CD4-positive, alpha-beta T cell treated with Interleukin-17A for 4 hours (primary cell): ENCODE measurements at places on chromosomes 1 and 21.

GRCh38 chr1:15968172-15968571, 7.7 kb downstream of the ZBTB17 start:
- no peak for DNase-seq

DNA sequence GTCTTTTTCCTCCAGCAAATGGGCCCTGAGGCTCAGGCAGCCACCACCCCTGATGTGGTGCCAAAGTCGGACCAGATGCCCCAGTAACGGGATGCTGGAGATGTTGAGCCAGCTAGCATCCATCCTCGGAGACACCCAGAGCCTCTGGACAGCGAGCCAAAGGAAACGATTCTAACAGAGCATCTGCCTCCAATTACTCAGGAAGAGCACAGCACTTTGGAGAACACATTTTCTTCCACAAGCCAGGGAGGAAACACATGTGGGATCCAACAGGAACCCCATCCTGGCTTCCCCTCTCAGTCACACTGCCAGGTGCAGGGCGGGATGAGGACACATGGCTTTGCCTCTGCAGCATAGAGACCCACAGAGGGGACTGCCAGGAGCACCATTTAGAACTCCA, 44.9 kb downstream of the C1orf198 start:
- DNase-seq = no peak

DNA sequence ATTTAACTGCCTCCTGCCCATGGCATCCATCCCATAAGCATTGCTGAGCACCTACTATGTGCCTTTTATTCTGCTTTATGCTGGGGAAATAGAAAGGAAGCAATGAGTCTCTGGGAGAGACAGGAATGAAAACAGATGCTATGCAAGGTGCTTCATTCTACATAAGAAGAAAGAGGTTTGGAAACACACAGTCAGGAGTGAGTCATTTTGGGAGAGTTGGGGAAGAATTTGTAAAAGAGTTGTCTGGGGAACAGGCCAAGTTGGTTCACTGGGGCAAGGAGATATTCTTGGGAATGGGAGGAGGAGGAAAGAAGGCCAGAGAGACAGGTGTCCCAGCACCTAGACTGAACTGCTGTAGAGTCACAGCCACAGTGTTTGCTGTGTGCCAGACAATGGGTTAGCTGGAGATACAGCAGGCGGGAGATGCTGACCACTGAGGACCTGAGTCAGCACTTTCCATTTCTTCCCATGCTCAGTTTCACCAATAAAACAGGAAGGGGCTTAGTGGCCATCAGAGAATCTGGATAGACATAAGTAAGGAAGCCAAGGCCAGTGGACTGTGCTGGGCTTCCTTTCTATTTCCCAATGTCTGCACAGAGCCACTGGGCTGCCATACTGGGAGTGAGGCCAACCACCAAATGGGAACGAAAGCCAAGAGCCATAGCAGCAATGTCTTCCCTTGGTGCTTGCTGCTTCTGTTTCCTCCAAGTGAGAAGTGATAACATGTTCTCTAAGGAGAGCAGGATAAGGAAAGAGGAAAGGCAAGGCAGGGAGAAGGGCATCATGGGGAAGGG, 187.7 kb upstream of the USP24 start:
- DNase-seq = no peak

- DNase-seq = no peak
These were observed 322.4 kb downstream of the SETD4 start for GRCh38 chr21:35737899-35738346.

DNA sequence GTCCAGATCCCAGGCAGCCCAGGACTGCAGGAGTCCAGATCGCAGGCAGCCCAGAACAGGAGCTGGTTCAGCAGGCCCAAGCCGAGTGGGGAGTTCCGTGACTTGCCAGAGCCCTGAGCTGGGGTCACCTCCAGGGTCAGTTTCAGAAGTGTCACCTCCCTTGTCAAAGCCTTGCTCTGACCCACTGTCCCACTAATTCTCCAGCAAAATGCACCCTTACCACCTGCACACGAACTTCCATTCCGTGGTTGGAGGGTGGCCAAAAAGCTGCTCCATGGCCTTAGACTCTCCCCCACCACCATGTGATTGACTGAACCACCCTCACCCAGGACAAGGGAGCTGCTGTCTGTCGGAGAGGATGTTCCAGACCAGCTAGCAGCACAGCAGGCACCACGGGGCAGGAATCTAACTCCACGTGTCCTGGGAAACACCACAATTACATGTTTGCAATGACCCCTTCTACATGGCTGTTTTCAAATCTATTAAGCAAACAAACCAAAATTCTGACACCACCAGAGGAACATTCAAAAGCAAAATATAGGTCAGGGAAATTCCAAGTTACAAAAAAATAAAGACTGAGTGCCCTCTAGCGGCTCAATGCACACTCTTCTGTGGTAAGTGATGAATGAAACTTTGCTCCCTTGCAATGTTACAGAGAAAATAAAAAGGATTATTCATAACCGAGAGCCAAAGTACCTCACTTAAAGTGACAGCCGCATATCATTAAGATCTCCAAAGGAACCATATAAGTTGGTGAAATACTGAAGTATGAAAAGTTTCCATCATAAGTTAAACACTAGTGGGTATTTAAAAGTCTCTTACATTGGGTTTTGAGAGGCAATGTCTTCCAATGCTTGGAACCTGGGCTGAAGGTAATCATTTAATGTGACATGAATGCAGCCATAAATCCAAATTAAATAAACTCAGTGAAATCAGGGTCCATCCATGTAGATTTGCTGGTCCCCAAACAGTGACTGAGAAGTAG, 76.3 kb downstream of the NPHP4 start:
- peak; percentile 34 for DNase-seq

GRCh38 chr1:220888417-220888986, 9.3 kb downstream of the HLX start:
- no peak for DNase-seq

- DNase-seq = no peak
These were observed 143.9 kb upstream of the DNAH14 start for GRCh38 chr1:224785622-224786021.

GRCh38 chr1:11787251-11787803, 18.4 kb downstream of the MTHFR start:
- DNase-seq = no peak

GRCh38 chr1:108785264-108785663, 38.8 kb downstream of the STXBP3 start:
- no peak for DNase-seq

- DNase-seq = no peak
These were observed 26.7 kb upstream of the SLAMF9 start for GRCh38 chr1:159980786-159981185.

- no peak for DNase-seq
These were observed 420.9 kb downstream of the DISC1 start for GRCh38 chr1:232047473-232047872.

- DNase-seq = peak; percentile 17
These were observed 995 bp downstream of the COLGALT2 start for GRCh38 chr1:184036517-184036949.

DNA sequence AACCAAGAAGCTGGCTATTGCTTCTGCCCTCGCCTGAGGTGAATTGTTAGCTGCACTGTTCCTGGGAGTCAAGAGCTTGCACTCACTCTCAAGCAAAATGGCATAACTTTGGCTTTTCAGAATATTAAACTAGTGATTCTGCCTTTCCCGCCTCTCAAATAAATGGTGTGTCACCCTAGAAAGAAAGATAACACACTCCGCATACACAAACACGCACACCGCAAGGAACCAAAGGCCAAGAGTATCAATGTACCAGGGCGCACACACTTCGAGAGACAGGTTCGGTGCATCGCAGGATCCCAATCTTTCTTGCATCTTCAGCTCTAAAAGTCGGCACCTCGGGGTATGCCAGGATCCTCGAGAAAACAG, 470 bp upstream of the RTCA start:
- DNase-seq = no peak

DNA sequence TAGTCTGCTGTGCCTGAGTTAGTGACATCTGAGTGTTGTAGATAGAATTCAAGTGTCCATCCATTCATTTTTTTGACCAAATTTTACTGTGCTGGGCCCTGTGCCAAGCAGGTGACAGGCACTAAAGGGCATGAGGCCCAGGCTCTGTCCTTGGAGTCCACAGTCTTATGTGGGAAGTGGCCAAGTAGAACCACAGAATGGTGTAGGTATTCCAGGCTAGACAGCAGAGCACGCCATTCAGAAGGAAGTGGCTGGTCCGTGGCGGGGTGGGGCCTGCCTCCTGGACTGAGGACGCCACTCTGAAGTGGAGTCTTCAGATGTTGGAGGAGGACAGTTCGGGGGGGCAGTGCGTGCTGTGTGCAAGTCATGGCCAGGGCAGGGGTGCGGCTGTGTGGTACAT, 68.9 kb upstream of the ACTL8 start:
- no peak for DNase-seq

DNA sequence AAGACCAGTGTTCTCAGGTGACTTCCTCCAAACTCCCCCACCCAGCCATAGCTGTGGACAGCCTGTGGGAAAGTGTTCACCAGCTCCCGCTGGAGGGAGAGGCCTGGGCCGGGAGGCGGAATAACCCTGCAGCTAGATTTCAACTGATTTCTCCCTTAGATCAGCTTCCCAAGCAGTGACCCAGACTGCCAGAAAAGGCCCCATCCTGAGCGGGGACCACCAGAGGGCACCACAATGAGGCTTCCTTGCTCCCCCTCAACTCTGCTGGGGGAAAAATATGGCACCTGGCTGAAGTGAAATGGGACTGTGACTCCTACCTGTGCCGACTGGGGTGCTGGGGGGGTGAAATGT, 50.8 kb downstream of the RHBG start:
- peak; percentile 49 for DNase-seq

DNA sequence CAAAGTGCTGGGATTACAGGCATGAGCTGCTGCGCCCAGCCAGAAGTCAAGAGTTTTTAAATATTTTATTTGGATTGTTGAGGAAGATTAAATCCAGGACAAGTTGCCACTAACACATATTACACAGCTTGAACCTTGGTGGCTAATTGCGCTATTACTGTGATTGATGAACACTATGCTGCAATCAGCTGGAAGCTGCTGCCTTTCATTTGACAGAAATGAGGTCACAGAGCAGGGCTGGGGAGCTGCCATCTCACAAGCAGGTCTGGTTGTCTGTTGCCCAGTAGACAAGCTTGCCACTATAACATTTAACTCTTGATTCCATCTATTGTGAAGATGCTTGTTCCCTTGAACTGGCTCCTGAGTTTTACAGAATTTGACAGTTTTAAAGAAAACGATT, 37.4 kb upstream of the NRDC start:
- no peak for DNase-seq

DNA sequence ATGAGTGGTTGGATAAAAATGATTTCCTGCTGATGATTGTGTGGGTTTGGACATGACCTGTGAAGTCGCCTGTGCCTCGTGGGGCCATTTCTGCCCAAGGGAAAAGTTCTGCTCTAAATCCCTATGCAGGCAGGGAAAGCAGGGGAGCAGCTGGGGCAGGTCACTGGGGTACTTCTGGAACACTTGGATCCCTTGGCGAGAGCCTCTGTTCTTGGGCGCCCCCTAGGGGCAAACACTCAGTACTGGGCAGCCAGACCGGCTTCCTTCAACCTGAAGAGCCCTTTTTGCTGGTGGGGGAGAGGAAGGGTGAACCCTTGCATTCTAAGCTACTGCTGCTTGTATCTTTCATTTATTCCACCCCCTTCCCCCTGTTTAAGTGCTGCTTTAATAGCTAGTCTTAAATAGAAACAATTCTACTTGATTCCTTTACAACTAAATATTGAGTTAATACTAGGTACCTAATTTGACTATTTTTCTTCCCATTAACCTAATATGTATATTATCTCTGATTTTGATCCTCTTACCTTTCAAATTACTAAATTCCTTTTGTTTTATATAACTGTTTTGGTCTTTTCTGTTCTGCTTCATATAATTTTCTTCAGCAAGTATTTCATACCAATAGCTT, 5.1 kb upstream of the CLEC20A start:
- DNase-seq = peak; percentile 51

DNA sequence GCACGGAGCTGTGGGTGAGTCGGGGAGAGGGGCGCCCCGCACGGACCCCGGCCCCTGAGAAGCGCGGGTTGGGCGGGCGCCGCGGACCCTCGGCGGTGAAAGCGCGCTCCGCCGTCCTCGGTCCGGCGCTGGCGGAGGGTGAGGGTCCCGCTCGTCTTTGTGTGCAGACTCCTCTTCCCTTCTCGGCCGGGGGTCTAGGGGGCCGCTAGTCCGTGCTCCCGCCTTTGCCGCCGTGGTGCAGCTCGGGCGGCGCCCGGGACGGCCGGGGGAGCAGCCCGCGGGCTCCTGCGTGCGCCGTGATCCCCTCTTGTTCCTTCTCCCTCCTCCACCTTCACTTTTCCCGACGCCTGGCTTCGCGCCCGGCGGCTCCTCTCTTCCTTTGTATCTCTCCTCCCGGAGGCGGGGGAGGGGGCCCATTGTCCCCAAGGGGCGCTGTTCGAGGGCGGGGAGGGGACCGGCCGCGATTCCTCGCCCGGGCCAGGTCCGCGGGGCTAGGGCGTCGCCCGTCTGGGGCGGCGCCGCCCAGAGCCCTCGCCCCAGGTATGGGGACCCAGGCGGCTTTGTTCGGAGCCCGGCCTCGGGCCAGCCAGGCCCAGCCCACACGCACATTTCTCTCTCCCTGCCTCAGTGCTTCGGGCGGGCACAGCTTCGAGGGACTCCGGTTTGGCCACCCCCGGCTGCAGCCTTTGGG, 519 bp downstream of the FNBP1L start:
- DNase-seq = peak; percentile 25

DNA sequence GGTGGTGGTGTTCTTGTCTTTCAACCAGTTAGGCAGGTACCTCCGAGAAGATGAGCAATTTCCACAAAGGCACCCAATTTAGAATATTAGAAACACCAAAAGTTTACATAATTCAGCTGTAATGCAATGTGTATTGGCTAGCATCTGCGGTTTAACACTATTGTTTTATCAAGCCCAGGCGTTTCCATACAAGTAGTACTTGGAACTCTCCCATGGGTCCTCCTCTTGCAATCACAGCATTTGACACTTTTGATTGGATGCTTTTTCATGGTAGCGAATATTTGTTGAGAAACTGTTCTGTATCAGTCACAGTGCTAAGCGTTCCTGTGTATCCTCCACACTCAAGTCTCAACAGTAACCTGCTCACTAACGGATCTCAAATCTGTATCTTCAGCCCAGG, 20.1 kb upstream of the MAP1LC3C start:
- DNase-seq = no peak

GRCh38 chr1:76862447-76862846, 4.8 kb upstream of the ST6GALNAC5 start:
- no peak for DNase-seq
